ENCODE measurements at places on chromosomes 6 and 20.

GRCh38 chr6:116158641-116159040 is 32.7 kb upstream of the COL10A1 start:
- DNase-seq: no peak

DNA sequence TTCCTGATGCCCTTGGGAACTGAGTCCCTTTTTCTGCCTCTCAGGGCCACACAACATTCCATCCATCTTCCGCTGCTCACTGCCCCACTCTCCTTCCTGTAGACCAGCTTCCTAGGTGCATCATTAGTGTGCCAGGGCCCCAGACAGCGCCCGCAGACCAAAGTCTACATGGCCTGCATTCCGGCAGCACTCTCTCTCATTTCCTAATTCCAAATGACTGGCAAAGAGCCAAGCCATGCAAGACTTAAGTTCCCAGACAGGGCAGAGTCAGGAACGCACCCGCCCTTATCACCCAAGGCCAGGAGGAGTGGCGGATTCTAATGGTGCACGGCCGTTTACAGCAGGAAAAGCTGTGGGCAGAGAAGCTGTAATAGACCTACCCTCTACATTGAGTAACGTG is 159.8 kb upstream of the ARID1B start:
- DNase-seq: no peak

DNA sequence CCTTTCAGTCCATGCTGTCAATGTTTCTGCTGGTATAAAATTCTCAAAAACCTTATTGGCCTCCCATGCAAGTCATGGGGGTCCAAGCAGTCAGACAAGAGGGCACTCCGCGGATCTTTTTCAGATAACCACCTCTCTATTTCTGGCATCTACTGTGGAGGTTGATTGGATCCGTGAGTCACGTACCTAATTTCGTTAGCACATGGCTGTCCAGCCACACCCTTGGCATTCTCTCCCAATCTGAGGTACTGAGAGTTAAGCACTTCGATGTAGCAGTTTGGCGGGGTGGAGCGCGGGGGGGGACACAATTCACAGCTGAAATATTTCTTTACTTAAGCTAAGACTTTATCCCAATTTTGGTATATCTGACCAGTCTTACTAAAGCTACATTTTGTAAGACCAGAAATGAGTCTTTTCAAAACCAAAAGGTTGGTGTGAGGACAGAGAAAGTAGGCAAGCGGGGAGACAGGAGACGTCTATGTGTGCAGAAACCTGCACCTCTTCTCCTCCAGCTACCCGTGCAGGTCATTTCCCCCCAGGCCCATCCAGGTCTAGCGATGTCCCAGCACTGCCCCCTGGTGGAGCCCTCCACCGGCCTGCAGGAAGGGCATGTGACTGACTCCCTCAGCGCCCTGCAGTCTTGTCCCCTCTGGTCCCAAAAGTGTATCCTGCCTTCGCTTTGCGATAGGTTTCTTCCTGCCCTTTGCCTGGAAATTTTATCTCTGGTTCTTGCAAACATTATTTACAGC is 113.1 kb downstream of the ADAT2 start:
- DNase-seq: no peak

DNA sequence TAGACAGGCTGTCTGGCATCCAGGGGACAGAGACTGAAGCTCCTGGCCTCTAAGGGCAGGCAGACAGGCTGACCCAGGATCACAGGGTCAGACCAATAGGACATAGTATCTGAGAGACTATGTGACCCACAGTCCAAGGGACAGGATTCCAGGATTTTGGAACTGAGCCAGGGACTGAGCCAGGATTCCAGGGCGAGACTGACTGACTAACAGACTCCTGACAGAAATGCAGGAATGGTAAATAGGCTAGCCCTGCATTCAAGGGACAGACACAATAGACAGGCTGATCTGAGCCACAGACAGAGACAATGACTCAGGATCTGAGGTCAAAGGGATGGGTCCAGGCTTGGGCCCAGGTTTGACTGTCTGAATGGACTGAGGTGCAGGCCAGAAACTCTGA is 19.8 kb downstream of the XKR7 start:
- no peak for DNase-seq
